CD8-positive, alpha-beta T cell (primary cell): ENCODE measurements at places on chromosomes 1 and 21.

DNA sequence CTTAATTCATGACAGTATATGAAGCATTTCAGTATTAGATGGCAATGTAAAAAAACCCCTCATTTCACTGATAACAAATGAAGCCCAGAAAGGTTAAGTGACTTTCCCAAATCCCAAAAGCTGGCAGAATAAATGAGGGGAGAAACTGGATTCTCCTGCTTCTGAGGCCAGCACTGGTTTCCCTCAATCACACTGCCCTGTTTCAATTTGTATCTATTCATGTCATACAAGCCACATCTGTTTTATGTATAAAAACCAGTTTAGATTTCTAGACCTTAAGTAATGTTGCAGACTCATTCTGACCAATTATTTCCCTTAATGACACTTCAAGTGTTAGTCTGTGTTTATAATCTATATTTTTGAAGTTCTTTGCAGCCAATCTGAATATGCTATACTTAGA is 16.8 kb downstream of the PLPPR4 start:
- DNase-seq, result no peak

- no peak for DNase-seq
These were observed 102.8 kb upstream of the ARHGEF16 start for GRCh38 chr1:3351449-3352298.

DNA sequence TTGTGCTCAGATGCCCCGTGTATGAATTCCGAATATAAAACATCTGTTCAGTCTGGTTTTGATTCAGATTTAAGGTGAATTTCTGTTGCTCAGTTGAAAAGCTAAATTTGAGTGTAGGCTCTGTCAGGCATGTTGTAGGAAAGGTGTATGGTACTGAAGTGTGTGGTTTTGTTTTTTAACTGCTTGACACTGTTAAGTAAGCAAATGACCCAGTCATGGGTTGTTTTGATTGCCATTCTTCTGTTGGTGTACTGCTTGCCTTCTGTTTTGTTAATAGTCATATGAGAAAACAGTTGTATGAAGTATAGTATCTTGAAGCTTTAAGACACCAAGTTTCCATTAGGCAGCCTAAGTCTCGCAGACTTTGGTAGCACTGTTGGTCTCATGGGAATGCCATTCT is 10.0 kb downstream of the MRPS6 start:
- no peak for DNase-seq

DNA sequence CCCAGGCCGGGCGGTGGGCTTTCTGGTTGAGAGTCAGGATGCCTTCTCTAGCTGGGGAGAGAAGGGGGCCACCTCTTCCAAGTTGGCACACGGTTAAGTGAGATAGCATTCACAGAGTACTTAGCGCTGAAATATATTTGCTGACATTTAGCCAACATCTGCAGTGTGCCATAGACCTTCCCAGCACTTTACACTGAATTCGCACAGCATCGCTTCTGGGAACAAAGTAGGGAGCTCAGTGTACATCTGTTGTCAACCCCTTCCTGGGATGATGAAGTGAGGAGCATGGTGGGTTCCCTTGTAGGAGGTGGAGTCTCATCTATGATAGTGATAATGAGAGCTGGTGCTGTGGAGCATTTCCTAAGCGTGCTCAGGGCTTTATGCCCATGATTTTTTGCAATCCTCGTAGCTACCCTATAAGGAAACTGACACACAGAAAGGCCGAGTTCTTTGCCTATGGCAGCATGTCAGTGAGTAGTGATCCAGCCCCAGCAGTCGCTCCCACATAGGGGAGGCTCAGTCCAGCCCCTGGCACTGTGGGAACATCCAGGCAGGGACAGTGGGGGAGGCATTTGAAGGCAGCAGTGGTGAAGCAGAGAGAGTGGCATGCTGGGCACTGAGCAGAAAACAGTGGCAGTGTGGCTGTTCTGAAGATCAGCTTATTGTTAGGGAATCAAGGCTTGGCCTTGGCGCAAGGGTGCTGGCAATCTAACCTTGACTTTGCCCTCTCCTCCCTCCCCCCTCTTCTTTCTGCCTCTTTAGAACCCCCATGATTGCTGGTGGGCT is 176.2 kb downstream of the PGBD5 start:
- DNase-seq, result no peak

DNA sequence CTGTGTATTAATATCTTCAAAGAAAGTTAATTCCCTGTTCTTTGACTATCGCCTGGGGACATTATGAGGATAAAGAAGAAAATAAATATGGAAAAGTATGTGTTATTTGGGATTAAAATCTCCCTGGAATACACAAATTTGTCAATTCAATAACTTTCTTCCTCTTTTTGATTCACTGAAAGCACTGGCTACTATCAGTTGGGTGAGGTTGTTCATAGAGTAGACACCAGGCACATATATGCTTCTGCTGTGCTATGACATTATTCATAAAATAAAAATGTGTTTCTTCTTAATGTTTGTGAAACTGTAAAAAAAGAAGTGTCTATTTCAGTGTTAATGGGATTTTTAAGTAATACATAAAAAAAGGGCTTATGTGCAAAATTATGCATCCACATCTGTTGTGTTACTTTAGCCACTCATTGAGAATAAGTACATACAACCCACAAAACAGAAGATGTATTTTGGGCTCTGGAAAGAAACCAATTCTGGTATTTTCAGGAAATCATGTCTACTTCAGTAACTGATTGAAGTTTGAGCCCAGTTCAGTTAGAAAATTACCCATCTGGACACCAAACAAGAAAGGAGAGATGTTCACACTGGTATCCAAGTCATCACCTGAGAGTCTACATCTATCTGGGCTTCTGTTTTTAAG is 169.4 kb downstream of the GABPA start:
- no peak for DNase-seq

DNA sequence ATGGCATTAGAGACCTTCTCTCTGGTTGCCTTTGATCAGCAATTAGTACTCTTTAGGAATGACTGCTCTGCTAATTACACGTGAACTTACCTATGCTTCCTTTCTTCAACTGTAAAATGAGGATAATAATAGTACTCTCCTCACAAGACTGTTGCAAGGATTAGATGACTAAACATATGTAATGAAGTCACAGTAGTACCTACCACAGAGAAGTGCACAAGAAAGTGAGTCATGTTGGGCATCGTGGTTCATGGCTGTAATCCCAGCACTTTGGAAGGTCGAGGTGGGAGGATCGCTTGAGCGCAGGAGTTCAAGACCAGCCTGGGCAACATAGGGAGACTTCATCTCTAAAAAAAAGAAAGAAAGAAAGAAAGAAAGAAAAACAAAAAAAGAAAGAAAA is 68.1 kb upstream of the AK4 start:
- DNase-seq, result no peak

DNA sequence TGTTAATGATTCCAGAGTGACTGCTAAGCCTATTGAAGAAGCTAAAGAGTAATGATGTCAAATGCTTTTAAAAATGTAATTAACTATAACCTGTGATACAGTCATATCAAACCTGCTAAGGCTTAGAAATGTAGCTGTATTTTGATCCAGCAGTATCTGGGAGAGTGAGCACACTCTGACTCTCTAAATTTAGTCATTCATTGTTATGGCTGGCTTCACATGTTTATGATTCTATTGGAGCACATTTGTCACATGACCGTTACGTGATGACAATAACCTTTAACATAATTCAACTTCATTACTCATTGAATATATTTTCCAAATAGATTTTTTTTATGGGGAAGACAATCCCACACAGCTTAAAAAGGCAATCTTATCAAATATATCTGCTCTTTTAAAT is 587.1 kb downstream of the LMO4 start:
- no peak for DNase-seq

GRCh38 chr1:182630586-182630985 is 26.4 kb upstream of the RGS16 start:
- no peak for DNase-seq

DNA sequence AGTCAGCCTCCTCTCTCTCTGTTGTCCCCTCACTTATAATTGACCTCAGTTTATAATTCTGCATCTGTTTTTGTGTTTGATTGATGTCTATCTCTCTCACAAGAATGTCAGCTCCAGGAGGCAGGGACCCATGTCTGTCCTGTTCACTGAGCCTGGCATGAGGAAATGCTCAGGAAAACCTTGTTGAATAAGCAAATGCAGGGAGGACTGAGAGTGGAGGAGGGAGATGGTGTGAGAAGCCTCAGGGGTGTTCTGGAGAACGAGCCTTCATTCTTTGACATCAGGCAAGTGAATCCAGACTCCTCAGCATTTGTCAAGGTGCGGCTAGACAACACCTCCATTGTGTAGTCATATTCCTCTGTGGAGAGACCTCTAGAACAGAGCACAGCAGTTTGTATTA is 45.5 kb downstream of the MAN1C1 start:
- DNase-seq, result no peak

GRCh38 chr1:108627256-108627655 is 33.6 kb downstream of the HENMT1 start:
- no peak for DNase-seq

DNA sequence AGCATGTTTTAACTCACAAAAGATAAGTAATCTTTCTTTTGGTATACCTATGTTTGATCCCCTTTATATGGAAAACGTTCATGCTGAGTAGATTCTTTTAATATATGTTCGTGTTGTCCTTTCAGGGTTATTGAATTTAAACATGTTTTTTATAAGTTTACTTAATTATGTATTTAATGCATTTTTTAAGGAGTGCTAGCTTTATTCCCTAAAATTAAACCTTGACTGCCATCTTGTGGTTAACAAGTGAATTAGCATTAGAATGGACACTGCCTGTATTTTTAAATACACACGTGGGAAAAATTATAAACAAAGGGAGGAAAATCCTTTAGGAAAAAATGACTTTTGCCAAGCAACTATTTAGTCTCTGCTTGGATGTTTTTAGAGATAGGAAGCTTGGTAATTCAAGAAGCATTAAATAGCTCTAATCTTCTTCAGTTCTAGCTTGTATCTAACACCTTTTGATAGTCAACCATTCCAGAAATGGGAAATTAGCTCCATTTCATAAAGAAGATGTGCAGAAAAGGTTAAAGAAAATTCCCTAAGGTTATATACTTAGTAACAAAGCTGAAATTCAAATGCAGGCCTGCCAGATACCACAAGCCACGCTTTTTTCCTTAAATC is 43.0 kb downstream of the UBE2U start:
- peak; percentile 25 for DNase-seq

GRCh38 chr21:31623664-31624063 is 35.8 kb upstream of the SOD1 start:
- DNase-seq, result no peak

DNA sequence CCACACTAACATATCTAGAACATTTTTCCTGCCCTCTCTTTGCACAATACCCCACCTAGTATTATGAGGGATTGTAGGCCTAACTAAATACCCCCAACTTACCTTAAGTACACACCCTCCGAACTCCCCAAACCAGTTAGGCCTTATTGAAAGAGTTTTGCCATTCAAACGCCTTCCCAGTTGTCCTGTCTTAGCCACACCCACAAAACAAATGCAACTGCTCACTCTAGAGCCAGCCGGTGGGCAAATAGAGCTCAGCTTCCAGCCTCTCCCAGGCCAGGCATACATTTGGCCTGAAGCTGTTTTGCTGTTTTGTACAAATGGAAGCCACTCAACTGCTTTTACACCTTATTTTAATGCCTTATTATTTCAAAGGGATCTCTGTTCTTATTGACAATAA is 224.2 kb upstream of the RUNX1 start:
- no peak for DNase-seq

DNA sequence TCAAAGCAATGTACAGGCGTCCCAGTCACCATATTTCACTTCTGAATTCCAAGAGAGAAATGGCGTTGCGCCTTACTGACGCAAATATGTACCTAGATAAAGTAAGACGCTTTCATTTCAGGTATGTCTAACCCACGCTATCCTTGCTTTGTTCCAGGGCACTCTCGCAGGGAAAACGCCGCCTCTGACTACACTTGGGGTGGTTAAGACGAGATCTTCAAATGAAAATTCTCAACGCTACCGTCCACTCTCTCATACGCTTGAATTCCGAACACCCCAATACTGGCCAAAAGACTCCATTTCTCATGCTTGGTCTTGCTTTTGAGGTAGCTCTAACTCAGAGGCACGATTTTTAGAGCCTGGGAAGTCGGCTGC is 736 bp upstream of the ZMPSTE24 start:
- no peak for DNase-seq
